ENCODE measurements at places on chromosomes 16 and 17.

DNA sequence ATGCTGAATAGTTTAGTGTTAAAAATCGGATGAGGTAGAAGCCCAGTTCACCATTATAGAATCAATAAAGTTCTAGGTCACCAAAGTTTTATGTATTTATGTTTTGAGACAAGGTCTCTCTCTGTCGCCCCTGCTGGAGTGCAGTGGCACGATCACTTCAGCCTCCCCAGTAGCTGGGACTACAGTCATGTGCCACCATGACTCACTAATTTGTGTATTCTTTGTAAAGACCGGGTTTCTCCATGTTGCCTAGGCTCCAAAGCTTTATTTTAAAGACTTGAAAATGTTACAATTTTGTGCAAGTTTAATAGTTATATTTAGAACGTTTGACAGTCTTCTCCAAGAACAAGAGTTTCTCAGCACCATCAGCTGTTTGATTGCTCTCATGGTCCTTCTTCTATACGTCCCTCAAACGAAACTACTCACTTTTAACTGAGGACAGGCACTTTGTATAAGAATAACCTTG lies 32.1 kb downstream of the NDE1 start:
- peak; percentile 77 for DNase-seq

DNA sequence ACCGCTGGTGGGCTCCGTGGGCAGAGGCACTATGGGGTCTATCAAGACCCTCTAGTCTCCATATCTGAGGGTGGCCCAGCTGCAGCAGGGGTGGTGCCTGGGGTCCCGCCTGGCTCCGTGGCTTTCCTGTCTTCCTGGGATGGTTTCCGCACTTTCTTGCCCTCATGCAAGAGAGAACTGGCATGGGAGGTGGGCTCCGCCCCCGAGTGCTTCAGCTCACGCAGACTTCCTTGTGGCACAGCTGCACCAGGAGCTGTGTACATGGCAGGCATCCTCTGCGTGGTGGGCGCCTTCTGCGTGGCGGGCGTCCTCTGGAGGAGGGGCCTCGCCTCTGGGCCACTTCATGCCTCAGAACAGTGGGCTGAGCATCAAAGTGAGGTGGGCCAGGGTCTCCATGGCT lies 73.1 kb downstream of the LMF1 start:
- DNase-seq: no peak

DNA sequence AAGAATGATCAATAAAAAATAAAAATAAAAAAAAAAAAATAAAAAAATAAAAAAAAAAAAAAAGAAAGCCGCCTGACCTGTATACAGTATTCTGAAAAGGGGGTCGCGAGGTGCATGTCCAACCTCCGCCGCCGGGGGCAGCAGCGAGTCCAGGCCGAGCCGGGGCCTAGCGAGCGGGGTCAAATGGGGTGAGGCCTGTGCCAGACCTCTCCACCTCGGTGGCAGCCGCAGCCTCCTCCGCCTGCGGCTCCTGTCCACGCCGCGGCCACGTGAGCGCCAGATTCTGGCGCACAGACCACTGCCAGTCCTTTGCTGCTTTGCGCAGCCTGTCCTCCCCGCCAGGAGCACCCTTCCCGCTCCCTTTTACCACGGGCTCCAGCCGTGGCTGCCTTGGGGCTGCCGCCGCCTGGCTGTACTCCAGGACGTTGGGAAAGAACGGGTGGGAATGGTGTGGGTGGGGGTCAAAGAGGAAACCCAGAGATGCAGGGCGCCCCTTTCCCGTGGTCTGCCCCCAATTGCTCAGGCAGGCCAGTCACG lies 2.4 kb upstream of the BCKDK start:
- DNase-seq: peak; percentile 81

DNA sequence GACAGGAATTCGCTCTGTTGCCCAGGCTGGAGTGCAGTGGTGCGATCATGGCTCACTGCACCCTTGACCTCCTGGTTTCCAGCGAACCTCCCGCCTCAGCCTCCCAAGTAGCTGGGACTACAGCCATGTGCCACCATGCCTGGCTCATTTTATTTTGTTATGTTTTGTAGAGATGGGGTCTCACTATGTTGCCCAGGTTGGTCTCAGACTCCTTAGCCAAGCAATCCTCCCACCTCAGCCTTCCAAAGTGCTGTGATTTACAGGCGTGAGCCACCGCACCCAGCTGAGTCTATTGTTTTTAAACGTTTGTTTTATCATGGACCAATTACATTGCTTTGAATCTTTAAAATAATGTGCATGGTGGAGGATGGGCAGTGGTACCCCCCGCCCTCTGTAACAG lies 28.9 kb downstream of the COTL1 start:
- no peak for DNase-seq

GRCh38 chr17:36511216-36511615 lies 23.5 kb downstream of the MYO19 start:
- DNase-seq: no peak

DNA sequence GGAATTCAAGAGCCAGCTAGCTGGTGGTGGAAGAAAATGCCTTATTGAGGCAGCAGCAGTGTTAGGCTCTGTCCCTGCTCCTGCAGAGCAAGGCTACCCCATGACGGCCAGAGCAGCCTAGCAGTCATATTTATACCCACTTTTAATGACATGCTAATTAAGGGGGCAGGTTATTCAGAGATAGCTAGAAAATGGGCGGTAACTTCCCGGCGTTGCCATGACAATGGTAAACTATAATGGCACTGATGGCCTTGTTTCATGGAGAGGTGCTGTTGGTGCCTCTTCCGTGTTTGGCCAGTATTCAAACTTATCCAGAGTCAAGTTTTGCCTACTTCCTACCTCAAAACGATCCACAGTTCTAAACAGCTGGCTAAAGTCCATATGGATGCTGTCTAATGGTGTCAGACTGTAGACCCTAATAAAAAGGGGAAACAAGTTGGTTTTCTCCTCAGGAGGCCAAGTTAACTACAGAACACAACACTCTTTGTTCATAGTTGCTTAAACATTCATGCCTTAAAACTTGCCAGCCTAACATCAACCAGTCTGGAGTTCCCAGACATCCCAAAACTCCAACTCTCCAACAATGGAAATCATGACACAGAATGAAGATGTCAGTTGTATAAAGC lies 3.7 kb upstream of the SCNN1B start:
- no peak for DNase-seq

DNA sequence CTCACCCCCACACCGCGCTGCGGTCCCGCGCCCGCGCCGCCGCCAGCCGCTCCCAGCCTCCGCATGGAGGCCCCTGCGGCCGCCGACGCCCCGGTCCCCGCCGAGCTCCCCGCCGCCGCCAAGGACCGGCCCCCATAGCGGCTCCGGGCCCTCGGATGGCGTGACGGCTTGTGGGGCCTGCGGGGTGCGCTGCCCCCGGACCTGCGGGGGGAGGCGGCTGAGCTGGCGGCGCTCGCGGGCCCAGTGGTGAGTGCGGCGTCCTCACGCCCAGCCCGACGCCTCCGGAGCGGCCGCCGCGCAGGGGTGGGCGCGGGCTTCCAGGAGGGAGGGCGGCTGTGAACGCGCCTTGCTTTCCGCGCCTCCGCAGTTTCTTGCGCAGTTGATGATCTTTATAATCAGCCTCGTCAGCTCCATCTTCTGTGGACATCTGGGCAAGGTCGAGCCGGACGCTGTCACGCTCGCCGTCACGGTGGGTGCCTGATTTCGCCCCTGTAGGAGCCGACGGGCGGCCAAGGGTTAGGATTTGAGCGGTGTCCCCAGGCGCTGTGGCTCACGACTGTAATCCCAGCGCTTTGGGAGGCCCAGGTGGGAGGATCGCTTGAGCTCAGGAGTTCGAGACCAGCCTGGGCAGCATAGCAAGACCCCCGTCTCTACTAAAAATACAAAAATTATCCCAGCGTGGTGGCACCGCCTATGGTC lies 46.4 kb downstream of the SLC47A1 start:
- DNase-seq: no peak
